Stimulated activated CD4-positive, alpha-beta T cell treated with anti-CD3 and anti-CD28 coated beads, Interleukin-4, amount 100 ng/mL, for 48 hours (primary cell): ENCODE measurements at places on chromosomes 5 and 9.

DNA sequence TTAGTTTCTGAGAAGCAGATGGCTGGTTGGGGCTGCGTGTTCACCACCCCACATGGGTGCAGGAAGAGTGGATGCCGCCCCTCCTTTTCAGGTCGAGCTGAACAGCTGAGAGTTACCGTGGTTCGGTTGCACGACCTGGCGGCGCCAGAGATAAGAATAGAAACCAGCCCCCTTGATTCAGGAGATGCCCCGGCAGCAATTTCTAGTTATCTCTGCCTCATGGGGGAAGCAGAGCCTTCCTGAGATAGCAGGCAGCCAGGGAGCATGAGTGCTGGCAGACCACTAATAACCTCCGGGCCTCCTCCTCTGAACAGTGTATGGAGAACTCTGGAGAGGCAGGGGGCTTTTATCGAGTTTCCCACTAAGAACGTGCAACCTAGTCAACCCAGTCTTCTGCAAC lies 177.8 kb downstream of the NSG2 start:
- DNase-seq: no peak

DNA sequence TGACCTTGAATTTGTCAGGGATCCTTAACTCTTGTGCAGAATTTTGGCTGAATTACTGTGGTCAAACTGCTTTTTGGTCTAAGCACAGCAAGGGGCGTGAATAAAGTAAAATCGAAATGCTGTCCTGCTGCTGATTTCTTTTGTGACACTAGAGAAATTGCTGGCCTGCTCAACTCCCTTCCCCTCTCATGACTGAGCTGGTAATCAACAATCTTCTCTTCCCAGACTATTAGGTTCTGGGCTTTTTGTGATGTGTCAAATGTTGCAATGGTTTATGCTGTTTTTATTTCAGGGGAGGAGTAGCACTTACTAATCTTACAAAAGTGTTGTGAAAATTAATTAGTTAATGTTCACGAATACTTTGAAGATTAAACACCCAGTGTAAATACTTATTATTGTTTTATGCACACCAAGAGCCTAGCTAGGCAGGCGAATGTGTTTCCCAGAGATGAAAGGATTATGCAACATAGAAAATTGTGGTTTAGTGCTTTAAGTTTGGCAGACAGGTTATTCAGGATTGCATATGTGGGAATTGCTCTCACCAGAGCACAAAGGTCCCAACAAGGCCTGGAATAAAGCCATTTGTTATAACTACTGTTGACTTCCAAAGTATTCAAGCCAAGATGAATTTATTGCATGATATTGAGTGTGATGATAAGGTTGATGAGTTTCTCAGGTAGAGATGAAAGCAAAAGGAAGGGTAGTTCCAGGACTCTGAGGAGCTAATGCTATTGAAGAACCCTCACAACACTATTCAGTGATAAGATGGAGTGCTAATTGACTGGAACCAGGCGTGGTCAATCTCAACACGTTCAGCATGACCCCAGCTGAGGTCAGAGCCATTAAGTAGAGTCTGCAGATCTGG lies 280.7 kb upstream of the ZNF608 start:
- DNase-seq: no peak

- DNase-seq: no peak
These were observed 472.3 kb downstream of the PLK2 start for GRCh38 chr5:57987552-57987951.

- DNase-seq: no peak
These were observed 58.1 kb downstream of the OXCT1 start for GRCh38 chr5:41812156-41812555.

DNA sequence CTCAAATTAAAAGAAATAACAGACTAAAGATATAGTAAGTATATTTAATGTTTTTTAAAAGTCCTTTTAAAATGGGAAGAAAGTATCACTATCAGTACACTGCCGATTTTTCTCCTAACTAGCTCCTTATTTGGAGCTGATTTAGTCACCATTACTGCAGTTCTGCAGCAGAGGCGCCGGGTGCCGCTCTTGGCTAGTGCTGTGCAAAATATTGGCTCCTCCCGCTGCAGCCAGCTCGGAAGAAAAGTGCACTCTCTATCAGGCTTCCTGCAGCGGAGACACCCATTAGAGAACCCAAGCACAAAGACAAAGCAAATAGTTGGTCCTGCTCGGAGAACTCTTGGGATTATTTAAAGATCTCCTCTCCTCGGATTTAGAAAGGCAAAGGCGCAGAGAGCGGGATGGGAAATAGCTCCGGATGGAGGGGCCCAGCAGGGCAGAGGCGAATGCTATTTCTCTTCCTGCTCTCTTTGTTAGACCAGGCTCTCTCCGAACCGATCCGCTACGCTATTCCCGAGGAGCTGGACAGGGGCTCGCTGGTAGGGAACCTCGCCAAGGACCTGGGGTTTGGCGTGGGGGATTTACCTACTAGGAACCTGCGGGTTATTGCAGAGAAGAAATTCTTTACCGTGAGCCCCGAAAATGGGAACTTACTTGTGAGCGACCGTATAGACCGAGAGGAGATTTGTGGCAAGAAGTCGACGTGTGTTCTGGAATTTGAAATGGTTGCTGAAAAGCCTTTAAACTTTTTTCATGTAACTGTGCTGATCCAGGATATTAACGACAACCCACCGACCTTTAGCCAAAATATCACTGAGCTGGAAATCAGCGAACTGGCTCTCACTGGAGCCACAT lies at the start of gene PCDHGB3:
Gene PCDHGB3 (plus strand): TSS at position 249 of the 855 bp plus-strand sequence. CDS start 153 bp downstream, at position 402.
- no peak for DNase-seq

GRCh38 chr9:35938474-35939356 lies 19.2 kb downstream of the OR2S2 start:
- no peak for DNase-seq

GRCh38 chr5:142737179-142737578 lies 33.0 kb upstream of the ARHGAP26 start:
- DNase-seq: no peak
